EH (cell line): ENCODE measurements at places on chromosomes 2 and 18.
A peak's percentile ranks its signal among the peaks of the same experiment; 100 is the strongest.

DNA sequence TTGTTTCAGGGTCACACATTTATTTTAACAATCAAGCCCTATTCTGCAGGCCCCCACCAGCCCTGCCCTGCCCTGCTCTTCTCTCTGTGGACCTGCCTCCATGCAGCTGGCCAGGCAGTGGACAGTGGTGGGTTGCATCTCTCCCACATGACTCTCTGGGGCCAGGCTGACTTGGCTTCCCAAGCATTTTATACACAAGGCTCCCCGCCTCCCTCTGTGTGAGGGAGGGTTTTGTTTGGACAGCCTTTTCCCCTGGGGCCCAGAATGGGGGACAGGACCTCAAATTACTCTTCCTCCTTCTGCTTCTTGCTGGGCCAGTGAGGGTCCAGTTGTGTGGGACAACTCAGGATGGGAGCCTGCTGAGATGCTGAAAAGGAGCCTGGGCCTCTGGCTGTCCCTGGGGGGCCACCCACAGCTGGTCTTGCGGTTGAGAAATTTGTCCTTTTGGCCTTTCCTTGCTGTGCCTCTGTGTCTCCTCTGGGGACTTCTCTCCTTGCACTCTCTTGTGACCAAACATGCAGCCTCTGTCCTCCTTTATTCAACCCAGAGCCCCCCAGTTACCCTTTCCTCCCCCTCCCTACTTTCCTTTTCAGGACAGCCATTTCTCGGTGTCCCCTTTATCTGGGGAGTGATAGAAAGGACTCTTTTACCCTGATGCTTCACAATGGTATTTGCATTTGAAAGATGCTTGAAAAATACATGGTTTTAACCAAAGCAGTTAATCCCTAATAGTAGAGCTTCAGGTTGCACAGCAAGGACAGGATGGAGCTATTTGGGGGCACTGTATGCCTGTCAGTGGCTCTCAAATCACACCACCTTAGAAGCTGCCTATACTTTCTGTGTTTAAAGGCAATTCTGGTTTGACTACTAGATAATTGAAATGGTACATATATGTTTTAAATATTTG, 151.1 kb downstream of the FHOD3 start:
- no peak for DNase-seq

- no peak for DNase-seq
These were observed 5.6 kb downstream of the DSC1 start for GRCh38 chr18:31156821-31157763.

- DNase-seq, result no peak
These were observed 243.1 kb downstream of the ADCYAP1 start for GRCh38 chr18:1147730-1148129.

DNA sequence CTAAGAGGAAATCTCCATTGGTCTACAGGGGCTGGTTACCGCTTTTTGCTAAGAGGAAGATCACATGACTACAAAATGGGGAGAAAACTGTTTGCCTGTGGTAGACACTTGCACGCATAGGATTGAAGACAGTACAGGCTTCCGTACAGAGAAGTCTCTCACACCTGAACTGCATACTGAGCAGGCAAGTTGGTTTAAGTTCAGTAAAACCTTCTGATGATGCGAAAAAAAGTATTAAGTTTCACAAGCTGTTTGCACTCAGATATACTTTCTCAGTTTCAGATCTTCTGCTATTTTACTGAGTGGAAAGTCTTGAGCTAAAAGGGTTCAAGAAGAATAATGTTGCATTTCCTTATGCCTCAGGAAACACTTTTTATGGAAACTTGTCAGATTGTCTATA, 292.2 kb upstream of the MC4R start:
- no peak for DNase-seq

DNA sequence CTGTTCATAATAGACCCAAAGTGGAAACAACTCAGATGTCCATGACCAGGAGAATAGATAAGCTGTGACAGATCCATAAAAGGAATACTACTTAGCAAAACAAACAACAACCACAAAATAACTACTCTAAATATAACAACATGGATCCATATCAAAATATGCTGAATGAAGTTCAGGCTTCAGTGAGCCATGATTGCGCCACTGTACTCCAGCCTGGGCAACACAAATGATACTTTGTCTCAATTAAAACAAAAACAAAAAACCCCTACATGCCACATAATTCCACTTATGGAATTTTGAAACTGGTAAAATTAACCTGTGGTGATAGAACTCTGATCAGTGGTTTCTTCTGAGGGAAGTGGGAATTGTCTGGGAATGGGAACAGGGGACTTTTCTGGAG, 11.2 kb upstream of the MYO3B start:
- DNase-seq, result no peak

DNA sequence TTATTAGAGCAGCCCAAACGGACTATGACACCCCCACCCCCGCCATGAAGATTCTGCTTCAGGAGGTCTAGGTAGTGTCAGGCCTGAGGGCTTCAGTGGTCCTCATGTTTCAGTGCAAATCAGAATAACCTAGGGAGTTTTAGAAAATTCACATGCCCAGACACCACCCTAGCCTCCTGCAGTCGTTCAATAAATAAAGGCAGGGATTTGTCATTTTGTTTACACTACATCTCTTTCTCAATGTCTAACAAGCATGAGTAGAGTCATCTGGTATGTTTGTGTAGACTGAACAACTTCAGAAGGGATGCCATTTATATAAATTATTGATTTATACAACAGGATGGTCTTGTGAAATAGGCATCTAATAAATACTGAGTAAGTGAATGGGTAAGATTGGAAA, 112.1 kb upstream of the SERPINE2 start:
- DNase-seq, result peak; percentile 60

- DNase-seq, result peak; percentile 71
These were observed 52.2 kb downstream of the TMX3 start for GRCh38 chr18:68662754-68663153.
